Midbrain (tissue), 1 donor: ENCODE measurements at places on chromosomes 5 and 9.
A peak's percentile ranks its signal among the peaks of the same experiment; 100 is the strongest.

- no peak for DNase-seq
These were observed 1226.8 kb upstream of the NUDT12 start for GRCh38 chr5:104789366-104789765.

DNA sequence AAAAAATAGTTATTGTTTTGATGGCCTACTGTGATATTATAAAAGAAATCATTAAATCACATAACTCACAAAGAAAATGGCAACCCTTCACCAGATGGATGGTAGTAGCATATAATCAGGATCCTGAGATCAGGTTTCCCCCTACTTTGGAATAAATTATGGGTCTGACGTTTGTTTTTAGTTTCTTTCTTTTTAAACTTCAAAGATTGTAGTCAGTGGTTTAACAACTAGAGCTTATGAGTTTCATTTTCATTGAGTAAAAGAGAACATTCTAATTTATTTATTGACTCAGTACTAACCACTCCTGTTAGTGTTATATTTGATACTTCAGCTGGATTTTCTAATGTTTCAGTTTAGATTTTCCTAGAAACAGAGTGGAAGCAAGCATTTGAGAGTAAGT, 218.0 kb upstream of the PCSK5 start:
- DNase-seq, result no peak

GRCh38 chr5:179550511-179551342, at the start of gene RUFY1:
RUFY1 (plus strand) TSS chr5:179550554; CDS start chr5:179550570, 16 bp downstream.
- DNase-seq, result peak; percentile 82

DNA sequence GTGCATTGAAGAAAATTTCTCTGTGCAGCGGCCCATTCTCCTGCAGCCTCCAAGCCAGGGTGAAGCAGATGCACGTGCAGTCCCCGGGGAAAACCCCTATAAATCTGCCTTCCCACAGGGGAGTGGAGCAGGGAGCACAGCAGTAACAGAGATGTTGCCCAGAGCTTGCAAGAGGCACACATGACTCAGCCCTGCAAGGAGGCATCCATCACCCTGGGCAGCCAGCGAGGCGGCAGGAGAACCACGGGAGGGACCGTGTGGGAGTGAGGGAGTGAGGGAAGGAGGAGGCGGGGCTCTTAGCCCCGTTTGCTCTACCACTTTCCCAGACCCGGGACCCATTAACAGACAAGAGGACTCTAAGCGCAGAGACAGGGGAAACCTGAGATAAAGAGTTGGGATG, 96.2 kb upstream of the ARAP3 start:
- DNase-seq, result no peak

DNA sequence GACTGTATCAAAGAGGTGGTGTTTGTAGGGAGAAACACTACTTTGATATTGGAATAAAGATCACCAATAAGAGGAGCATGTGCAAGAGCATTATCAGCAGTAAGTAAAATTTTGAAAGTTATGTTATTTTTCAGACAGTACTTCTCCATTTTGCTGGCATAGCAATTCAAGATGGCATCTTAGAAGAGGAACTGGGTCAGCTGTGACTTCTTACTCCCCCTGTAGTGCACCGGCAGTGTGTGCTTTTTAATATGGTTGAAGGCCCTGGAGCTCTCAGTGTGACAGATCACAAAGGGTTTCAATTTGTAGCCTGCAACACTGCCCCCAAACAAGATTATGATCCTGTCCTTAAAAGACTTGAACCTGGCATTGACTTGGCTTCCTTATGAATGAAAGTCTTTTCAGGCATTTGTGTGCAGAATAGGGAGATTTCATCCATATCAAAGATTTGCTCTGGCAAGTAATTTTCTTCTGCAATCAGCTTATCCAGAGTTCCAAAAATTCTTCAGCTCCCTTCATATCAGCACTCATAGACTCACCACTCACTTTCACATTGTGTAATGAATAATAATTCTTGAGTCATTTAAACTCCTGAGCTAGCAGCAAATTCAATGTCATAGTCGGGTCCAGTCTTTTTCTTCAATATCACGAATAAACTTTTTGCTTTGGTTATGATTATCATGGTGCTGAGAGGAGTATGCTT, 105.7 kb upstream of the MAMDC2 start:
- DNase-seq, result no peak

DNA sequence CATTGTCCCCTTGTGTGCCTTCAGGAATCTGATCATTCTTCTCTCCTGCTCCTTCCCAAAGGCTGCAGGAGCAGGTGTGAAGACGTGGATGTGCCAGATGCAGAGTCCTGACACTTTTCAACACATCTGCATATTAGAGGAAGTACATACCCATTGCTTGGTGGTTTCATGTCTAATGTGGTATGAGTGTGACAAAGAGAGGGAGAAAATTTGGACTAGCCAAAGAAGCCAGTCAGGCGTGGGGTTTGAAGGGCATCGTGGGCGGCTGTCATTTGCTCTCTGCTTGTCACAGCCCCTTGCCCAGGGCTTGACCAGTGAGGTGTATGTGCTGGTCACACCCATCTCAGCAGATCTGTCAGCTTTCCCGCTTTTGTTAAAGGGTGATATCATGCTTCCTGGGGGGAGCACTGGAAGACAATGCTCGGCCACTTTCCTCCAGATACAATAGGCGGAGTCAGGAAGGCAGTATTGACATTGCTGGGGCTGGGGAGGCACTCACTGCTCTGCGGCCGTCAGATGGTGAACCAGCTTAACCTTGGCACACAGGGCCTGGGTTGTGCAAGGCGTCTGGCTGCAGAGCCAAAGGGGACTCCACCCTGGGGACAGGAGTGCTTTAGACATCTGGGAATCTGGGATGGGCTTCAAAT, 8.6 kb downstream of the TEK start:
- DNase-seq, result no peak

DNA sequence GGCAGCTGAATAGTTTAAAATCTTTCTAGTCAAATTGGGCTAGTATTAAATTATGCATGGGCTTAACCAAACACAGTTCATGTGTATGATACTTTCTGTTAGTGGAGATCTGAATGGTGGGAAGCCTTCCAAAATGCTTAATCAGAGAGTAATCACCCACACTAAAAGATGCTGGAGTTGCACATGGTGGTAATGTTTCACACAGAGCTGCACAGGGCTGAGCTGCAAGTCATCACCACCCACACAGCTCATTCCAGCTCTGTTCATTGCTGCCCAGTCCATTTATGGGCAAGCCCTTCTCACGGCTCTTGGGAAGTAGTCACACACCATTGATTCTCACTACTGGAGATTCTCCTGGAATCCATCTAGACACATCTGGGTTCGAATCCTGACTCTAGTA, 351.5 kb upstream of the KCNN2 start:
- no peak for DNase-seq

DNA sequence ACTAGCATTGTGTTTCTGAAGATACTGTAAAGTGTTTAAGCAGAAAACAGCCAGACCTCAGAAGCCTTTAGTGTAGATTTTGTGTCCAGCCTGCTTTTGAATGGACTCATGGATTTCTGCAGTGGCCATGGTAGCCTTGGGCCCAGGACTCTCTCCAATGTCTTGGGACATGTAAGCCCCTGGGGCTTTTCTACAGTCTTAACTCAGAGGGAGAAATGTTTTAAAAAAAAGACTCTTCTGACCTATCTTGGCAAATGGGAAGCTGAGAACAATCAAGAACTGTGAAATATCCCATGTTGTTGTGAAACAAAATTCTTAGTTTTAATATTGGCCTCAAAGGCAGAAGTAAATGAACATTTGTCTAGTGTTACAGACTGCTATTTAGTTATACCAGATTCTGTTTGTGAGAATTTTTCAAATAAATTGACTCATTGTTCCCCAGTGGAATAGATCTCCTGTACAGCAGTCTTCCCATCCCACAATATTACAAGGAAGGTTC, 112.5 kb upstream of the DMAC1 start:
- no peak for DNase-seq

- DNase-seq, result peak; percentile 56
These were observed 122.8 kb downstream of the TMEM161B start for GRCh38 chr5:88145611-88146467.

DNA sequence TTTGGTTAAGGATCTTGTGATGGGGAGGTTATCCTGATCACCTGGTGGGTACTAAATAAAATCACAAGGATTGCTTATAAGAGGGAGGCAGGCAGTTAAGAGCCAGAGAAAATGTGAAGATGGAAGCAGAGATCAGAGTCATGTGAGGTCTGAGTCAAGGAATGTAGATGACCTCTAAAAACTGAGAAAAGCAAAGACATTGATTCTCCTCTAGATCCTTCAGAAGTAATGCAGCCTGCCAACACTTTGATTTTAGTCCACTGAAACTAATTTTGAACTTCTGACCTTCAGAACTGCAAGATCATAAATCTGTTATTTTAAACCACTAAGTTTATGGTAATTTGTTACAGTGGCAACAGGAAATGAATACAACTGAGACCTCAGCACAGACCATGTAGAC, 499.0 kb downstream of the GADD45G start:
- no peak for DNase-seq

- DNase-seq, result no peak
These were observed 3.9 kb downstream of the SLC4A9 start for GRCh38 chr5:140363631-140364471.

DNA sequence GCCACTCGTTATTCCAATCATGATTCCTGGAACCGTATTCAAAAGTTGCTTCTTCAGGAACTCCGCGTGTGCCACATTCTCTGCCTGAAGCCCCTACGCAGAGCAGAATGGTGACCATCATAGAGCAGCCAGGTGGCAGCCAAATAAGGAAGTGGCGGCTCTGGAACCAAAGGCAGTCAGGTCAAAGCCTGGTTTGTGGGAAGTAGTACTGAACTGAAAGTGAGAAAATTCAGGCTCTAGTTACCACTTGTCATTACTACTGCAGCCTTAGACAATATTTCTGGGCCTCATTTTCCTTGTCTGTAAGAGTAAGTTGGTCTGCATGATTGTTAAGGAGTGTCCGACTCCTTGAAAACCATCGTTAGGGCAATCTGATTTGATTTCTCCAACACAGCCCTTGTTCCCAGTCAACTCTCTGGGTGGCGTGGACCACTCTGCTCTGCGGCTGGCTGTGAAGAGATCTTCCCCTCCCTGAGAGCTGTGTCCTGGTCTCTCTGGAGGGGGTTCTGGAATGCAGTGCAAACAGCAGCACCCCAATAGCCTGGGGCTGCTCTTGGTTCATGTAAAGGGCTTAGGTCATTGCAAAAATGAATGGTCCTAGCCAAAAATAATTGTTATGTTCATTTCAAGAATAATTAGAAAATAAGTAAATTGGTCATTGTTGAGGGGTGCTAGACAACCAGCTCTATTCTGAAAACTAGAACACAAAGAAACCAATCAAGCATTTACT, 102.4 kb downstream of the MED27 start:
- DNase-seq, result no peak

GRCh38 chr5:36664766-36665165, 58.4 kb downstream of the SLC1A3 start:
- no peak for DNase-seq

DNA sequence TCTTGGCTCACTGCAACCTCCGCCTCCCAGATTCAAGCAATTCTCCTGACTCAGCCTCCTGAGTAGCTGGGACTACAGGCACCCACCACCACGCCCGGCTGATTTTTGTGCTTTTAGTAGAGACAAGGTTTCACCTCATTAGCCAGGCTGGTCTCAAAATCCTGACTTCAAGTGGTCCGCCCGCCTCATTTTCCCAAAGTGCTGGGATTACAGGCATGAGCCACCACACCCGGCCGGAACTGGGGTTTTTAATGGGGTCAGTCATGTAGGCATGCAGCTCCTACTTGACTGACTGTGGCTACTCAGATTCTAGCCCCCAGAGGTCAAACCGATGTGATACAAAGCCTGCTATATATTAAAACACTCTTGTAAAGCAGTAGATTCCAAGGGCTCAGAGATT, 631.7 kb downstream of the MAT2B start:
- DNase-seq, result no peak

DNA sequence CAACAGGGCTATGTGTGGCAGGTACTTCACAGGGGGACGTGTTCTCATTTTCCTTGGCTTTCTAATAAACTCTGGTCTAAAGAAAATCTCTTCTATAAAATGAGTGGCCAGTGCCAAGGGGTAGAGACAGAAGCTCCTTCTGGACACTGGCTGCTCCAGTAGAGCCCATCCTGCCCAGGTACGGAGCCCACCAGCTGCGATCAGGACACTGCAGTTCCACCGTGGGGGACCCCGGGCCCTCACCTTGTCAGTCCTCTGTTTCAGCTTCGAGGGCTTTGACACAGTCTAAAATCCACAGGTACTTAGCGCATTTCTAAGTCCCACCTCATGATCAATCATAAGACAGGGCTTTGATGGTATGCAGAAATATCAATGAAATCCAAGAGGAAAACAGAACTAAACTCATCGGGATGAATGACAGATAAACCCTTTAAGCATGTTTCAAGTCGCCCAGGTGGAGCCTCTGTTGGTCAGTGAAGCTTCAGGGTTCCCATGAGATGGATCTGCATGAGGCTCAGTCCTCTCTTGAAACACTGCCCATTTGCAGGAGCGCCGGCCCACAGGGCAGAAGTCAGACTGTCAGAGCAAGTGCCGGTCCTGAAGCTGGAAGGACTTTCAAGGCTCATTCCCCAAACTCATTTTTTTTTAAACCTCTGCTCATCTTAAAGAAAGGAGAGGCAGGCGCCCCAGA, 20.3 kb upstream of the TERT start:
- DNase-seq, result no peak

DNA sequence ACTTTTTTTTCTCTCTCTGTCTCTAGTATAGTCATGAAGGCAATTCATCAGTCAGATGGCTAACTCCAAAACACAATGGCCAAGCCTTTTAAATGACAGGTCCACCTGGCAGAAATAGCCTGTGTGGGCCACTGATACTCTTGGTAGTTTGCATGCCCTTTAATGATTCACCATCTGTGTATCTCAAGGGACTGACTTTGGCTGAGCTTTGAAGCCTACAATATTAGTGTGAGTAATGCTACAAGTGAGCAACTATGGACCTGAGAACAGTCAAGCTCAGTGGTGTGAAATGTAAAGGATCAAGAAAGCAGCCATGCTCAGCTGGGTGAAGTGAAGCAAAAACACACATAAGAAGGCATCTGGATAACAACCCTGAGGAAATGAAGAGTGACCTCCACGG, 506.9 kb downstream of the TLE1 start:
- no peak for DNase-seq

DNA sequence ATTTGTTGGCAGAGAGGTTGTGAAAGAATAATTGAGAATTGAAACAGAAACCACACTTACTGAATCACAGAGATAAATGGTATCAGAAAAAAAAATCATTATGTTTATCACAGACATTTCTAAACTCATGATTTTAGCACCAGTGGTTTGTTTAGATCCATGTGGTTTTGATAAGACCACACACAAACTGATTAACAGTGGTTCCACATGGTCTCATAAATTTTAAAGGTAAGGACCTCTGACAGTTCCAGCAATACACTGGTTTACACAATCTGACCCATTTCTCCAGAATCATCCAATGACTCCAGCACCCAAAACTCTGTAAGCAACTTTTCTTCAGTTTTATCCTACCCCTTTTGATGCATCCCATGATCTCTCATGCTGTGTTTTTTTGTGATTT, 261.2 kb downstream of the ANXA1 start:
- DNase-seq, result no peak

- DNase-seq, result no peak
These were observed 6.0 kb upstream of the ZDHHC11 start for GRCh38 chr5:856531-857425.

DNA sequence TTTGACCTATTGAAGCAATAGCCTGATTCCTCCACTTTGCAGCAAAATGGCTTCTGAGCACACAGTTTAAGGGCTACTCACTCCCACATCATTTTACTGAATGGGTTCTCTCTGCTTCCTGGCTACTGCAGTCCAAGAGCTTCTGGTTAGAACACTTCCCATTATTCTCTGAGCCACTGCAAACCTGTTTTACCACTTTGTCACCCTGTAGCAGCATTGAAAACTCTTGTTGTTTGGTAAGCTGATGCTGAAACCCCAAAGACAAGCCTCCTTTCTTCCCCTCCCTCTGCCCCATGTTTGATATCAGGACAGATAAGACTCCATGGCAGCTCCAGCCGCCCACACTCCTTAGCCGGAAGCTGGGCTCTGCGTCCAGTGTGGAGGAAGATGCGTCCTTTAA, 84.4 kb upstream of the RARS1 start:
- no peak for DNase-seq
